ENCODE measurements at places on chromosomes 11 and 22. TPM values are rescaled to one million over a fixed set of nuclear protein-coding genes. Genes with fewer than 3 reads are reported as not detected.

DNA sequence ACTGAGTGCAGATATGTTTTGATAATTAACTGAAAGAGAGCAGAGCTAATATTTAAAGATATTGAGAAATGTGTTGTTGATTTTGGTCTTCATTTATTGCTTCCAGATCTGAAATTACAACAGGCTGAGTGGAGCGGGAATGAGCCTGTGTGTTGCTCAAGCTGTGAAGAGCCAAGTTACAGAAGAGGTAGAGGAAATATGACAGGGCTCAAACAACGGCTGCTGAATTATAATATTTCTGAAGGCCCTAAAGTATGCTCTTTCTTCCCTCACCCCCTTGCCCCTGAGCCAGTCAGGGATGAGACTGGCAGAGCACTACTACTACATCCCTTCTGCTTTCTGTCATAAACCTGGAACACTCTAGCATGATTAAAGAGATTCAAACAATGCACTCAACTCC lies 115.6 kb downstream of the FANCF start:
- no peak for DNase-seq

GRCh38 chr22:31574055-31574670 lies 77.8 kb downstream of the SFI1 start:
- no peak for DNase-seq

- no peak for DNase-seq
Observed at GRCh38 chr22:40746428-40747220, 67.3 kb downstream of the MCHR1 start.

- DNase-seq: no peak
Observed at GRCh38 chr11:66311470-66311964, 5.3 kb downstream of the CD248 start.

DNA sequence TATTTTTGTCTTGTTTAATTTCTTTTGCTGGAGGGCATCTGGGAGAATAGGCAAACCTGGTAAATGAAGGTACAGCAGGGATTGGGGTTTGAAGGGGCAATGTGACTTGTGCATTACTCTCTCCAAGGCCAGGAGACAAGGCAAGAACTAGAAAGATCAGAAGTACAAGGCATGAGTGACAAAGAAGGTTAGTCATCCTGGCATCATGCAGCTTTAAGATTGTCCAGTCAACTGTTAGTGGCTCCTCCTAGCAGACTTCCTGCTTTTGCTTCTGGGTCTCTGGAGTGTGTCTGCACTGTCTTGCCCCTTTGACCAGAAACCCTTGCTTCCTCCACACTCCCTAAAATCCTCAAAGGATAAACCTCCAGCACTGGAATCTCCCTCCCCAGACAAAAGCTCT lies 27.2 kb upstream of the GLYATL1 start:
- no peak for DNase-seq

DNA sequence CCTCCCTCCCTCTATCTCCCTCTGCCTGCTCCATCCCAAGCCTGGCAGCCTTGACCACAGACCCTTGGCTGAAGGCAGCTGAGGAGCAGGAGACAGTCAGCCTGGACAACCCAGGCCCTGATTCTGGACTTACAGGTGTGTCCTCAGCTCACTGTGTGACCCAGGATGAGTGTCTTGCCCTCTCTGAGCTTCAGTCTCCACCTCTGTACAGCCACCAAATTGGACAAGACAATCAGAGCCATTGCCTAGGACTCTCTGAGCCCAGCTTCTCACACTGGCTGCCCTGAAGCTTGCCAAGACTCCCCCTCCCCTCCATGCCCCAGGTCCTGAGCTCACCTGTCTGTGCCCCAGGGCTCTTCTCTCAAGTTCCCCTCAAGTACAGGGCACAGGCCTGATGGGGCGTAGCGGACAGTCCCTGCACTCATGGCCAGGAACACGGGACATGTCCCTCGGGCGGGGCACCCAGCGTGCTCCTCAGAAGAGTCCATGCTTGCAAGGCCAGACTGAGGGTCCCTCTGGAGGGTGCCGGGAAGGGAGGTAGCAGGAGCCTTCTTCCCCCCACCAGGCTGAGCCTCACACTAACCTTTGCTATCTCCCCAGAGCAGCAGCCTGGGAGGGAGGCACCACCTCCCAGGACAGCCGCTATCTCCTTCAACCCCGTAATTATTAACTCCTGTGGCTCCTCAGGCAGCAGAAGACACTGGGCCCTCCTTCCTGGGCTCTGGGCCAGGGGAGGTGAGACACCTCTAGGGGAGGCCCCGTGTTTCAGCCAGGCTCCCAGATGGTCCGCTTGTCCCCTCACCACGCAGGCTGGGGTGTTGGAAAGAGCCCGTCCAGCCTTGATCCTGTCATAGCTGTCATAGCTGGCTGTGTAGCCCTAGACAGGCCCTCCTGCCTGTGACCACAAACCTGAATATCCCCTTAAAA lies 2.6 kb upstream of the RAB3IL1 start:
- no peak for DNase-seq

DNA sequence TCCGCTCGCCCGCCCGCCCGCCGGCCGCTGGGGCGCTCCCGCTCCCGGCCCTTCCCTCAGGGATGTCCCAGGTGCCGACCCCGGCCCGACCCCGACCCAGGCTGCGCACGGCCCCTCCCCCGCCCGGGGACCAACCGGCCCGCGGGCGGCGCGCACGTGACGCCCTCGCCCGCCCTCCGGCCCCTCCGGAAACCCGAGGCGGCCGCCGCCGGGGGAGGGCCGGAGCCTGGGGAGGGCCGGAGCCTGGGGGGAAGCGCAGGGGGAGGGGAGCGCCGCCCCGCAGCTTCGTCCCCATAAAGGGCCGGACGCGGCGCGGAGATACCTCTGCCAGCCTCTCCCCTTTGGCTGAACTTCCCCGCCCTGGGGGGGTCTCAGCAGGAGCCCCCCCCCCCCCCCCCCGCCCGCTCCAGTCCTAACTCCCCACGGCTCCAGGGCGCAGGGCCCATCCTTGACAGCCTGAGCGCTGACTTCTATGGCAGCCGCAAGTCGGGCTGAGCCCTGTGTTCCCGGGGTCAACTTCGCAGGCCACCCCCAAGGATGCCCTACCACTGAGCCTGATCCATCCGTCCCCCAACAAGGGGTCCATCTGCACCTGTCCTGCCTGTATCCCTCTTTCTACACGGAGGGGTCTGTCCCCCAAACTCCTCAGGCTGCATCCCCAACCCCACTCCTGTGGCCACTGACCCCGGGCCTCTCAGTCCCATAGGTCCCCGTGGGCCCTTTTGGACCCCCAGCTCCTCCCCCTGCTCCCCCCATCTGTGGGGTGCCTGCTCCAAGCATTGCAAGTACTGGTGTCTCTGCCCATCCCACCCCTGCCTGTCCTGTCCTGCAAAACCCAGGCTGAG lies at the start of gene MAPK12:
Gene MAPK12 (minus strand): TSS at position 69 of the 845 bp plus-strand sequence. CDS start 174 bp downstream, outside the sequence.
- no peak for DNase-seq

- DNase-seq: no peak
Observed at GRCh38 chr11:120893440-120894201, 130.3 kb upstream of the TBCEL start.

OLFML1 gene
- 44.1 TPM for polyA plus RNA-seq

GSC2 gene
- not detected for polyA plus RNA-seq

SCGB1D2 gene
- 1.9 TPM for polyA plus RNA-seq

OR51B2 gene
- not detected for polyA plus RNA-seq

- no peak for DNase-seq
Observed at GRCh38 chr11:27367881-27368280, 4.9 kb upstream of the CCDC34 start.
